ENCODE measurements at places on chromosomes 16 and 17. TPM values are rescaled to one million over a fixed set of nuclear protein-coding genes. Genes with fewer than 3 reads are reported as not detected.
A peak's percentile ranks its signal among the peaks of the same experiment; 100 is the strongest.

GRCh38 chr16:66617728-66618127, 13.2 kb downstream of the CMTM3 start:
- DNase-seq: no peak
- no peaks in the 10 kb centered on the region for H3K27me3 ChIP-seq
- peaks cover 19% of the 10 kb centered on the region for H3K36me3 ChIP-seq
- no peak overlapping the region for H3K27ac ChIP-seq
- H3K4me3 ChIP-seq: no peak overlapping the region

The CTRB2 gene
- 14.6 TPM for total RNA-seq

DNA sequence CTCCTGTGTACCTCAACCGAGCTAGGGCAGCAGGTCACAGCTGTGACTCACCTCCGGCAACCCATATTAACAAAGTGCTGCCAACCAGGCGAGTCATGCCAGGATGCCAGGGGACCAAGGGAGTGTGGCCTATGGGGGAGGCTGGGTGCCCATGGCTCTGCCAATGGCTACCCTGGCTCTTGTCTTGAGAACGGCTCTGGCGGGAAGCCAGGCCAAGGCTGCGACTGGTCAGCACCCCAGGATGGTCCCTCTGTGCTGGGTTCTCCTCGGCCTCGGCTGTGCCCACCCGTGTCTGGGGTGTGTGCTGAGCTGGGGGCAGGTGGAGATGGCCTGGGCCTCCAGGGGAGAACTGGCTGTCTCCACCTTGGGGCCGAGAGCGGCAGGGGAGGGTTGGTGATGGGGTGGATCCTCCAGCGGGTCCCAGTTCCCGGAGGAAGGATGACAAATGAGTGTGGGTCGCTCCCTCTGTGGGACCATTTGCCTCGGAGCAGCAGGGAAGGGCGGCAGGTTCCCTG, 75.8 kb downstream of the MRC2 start:
- peaks cover 18% of the 10 kb centered on the region for H3K4me1 ChIP-seq
- H3K27ac ChIP-seq: no peak overlapping the region
- H3K27me3 ChIP-seq: no peaks in the 10 kb centered on the region
- no peaks in the 10 kb centered on the region for H3K36me3 ChIP-seq
- no peak for DNase-seq

- H3K4me3 ChIP-seq: no peak overlapping the region
- no peaks in the 10 kb centered on the region for H3K27me3 ChIP-seq
- H3K36me3 ChIP-seq: no peaks in the 10 kb centered on the region
- H3K27ac ChIP-seq: no peak overlapping the region
Measured at GRCh38 chr16:47750371-47750770, 289.2 kb downstream of the PHKB start.

- no peaks in the 10 kb centered on the region for H3K4me1 ChIP-seq
- no peak overlapping the region for H3K4me3 ChIP-seq
- H3K27me3 ChIP-seq: no peaks in the 10 kb centered on the region
- no peak for DNase-seq
- H3K36me3 ChIP-seq: peaks cover 13% of the 10 kb centered on the region
Measured at GRCh38 chr17:41870097-41870496, 4.9 kb upstream of the KLHL11 start.

DNA sequence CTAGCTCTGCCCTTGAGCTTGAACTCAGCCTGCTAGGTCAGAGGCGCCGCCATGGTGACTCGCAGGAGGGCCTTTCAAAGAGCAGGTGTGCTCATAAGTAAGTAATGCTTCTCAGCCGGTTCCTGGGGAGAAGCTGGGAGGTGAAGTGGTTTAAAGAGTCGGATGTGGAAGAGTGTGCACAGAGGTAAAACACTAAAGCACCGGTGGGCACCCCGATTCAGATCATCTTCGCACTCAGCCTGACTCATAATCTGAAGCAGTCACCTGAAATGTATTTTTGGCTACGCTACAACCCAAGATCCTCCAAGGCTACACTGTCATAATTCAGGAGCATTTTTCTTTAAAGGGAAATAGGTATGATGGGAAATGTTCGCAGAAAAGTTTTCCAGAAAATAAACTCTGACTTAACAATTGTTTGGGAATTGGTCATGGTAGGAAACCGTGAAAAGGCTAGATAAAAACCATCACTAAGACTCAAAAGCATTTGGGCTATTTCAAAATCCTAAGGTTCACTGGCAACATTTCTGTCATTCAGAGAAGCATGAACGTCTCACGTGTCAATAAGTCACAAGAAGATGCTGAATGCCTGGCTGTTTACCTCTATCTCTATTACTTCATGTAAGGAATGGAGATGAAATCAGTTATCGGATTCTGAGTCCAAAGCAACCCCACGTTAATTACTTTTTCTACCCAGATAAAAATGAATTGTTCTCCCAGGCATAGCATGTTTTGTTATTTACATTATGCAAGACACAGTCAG, 17.8 kb downstream of the CDH8 start:
- H3K27ac ChIP-seq: no peak overlapping the region
- no peaks in the 10 kb centered on the region for H3K4me1 ChIP-seq
- H3K4me3 ChIP-seq: no peak overlapping the region
- no peaks in the 10 kb centered on the region for H3K36me3 ChIP-seq
- peak; percentile 28 for DNase-seq

DNA sequence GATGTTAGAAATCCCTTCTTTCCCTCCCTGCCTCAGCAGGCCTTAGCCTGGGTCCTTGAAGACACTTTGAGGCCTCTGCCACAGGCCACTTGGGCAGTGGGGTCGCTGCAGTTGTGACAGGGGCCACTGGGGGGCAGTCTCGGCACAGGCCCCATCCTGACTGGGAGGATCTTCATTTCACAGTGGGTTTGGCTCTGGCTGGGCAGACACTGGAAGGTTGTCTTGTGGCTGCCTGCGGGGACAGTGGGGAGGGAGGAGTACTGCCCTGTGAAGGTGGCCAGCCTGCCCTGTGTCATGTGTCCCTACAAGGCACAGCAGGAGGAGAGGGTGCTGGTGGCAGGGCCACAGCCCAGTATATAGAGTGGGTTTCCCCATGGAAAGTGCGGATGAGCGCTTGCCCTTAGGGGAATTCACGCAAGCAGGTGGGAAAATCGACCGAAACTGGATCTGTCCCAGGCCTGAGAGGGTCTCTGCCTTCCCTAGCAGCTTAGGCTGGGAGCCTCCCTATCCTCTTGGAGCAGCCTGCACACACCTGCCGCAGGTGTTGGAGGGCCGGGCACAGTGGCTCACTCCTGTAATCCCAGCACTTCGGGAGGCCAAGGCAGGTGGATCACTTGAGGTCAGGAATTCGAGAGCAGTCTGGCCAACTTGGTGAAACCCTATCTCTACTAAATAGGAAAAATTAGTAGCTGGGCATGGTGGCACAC, 28.8 kb downstream of the GINS2 start:
- no peaks in the 10 kb centered on the region for H3K4me1 ChIP-seq
- no peaks in the 10 kb centered on the region for H3K27me3 ChIP-seq
- DNase-seq: peak; percentile 67
- H3K4me3 ChIP-seq: no peak overlapping the region

- no peak overlapping the region for H3K27ac ChIP-seq
- H3K36me3 ChIP-seq: no peaks in the 10 kb centered on the region
- no peak for DNase-seq
- no peaks in the 10 kb centered on the region for H3K4me1 ChIP-seq
- H3K27me3 ChIP-seq: no peaks in the 10 kb centered on the region
Measured at GRCh38 chr17:54626146-54626703, 274.4 kb upstream of the TOM1L1 start.

- no peaks in the 10 kb centered on the region for H3K4me1 ChIP-seq
- no peaks in the 10 kb centered on the region for H3K27me3 ChIP-seq
- no peaks in the 10 kb centered on the region for H3K36me3 ChIP-seq
- no peak overlapping the region for H3K4me3 ChIP-seq
Measured at GRCh38 chr16:9050102-9050830, 41.2 kb upstream of the HAPSTR1 start.

The C16orf96 gene
- total RNA-seq: 0.37 TPM

The CTRB1 gene
- 6.5 TPM for total RNA-seq

DNA sequence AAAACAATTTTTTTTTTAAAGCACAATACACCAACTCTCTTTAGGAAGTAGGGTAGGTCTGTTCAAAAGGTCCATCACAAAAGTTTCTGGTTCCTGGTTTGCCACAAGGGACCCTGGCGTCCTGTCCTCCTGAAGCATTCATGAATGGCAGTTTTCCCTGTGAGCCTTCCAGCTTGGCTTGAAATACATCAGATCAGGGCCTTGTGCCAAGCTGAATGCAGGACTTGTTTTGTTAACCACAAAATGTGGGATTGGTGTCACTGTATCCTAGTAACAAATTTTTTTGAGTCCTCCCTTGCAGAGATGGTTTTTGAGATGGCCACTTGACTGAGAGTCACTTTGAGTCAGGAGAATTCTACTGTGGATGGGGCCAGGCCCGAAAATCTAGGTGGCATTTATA, 3.9 kb downstream of the GNAO1 start:
- H3K27ac ChIP-seq: no peak overlapping the region
- no peak overlapping the region for H3K4me3 ChIP-seq
- no peaks in the 10 kb centered on the region for H3K36me3 ChIP-seq
- no peaks in the 10 kb centered on the region for H3K27me3 ChIP-seq
- H3K4me1 ChIP-seq: peaks cover 14% of the 10 kb centered on the region

DNA sequence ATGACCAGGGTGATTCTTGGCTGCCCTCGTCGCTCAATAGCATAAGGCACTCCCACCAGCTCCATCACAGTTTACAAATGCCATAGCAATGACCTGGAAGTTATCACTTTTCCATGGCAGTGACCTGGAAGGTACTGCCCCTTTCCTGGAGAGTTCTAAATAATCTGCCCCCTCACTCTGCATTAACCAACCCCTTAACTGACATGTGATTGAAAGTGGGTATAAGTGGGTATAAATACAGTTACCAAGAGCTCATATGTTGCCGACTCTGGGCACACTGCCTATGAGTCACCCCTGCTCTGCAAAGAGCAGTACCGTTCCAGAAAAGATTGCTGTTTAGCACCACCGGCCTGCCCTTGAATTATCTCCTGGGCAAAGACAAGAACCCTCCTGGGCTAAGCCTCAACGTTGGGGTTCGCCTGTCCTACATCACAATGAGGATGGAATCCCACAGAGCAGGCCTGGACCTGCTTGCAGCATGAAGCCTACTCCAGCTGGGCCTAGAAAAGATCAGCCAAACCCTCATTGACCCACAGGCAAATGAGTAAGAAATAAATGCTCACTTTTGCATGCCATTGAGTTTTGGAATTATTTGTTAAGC, 95.2 kb upstream of the SEC14L1 start:
- no peaks in the 10 kb centered on the region for H3K27me3 ChIP-seq
- H3K4me3 ChIP-seq: no peak overlapping the region
- H3K36me3 ChIP-seq: no peaks in the 10 kb centered on the region
- no peak overlapping the region for H3K27ac ChIP-seq
- DNase-seq: no peak

DNA sequence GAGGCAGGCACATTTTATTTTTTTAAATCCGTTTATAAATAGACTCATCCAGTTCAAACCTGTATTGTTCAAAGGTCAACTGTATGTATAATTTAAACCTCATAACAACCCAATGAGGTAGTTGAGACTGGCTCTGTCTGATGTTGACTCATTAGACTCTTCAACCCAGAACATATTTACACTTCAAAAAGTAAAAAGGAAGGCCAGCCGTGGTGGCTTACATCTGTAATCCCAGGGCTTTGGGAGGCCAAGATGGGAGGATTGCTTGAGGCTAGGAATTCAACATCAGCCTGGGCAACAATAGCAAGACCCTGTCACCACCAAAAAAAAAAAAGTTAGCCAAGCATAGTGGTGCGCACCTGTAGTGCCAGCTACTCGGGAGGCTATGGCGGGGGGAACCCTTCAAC, 32.5 kb upstream of the DHRS7B start:
- H3K4me3 ChIP-seq: no peak overlapping the region
- no peak overlapping the region for H3K27ac ChIP-seq
- H3K36me3 ChIP-seq: no peaks in the 10 kb centered on the region
- no peaks in the 10 kb centered on the region for H3K27me3 ChIP-seq

- H3K36me3 ChIP-seq: no peaks in the 10 kb centered on the region
- peak; percentile 51 for DNase-seq
- no peaks in the 10 kb centered on the region for H3K27me3 ChIP-seq
- peak overlapping the region; percentile 93 for H3K27ac ChIP-seq
- H3K4me3 ChIP-seq: peak overlapping the region; percentile 65
- H3K4me1 ChIP-seq: peaks cover 27% of the 10 kb centered on the region
Measured at GRCh38 chr16:22189473-22190080, 16.5 kb upstream of the EEF2K start.

The IRX5 gene
- 30.2 TPM for total RNA-seq

The HSD17B2 gene
- total RNA-seq: 2.7 TPM

GRCh38 chr17:48144976-48145798, 37.6 kb downstream of the SNX11 start:
- DNase-seq: no peak
- no peak overlapping the region for H3K4me3 ChIP-seq
- H3K27ac ChIP-seq: no peak overlapping the region
- peaks cover 49% of the 10 kb centered on the region for H3K27me3 ChIP-seq
- H3K36me3 ChIP-seq: no peaks in the 10 kb centered on the region

The FADS6 gene
- not detected for total RNA-seq

DNA sequence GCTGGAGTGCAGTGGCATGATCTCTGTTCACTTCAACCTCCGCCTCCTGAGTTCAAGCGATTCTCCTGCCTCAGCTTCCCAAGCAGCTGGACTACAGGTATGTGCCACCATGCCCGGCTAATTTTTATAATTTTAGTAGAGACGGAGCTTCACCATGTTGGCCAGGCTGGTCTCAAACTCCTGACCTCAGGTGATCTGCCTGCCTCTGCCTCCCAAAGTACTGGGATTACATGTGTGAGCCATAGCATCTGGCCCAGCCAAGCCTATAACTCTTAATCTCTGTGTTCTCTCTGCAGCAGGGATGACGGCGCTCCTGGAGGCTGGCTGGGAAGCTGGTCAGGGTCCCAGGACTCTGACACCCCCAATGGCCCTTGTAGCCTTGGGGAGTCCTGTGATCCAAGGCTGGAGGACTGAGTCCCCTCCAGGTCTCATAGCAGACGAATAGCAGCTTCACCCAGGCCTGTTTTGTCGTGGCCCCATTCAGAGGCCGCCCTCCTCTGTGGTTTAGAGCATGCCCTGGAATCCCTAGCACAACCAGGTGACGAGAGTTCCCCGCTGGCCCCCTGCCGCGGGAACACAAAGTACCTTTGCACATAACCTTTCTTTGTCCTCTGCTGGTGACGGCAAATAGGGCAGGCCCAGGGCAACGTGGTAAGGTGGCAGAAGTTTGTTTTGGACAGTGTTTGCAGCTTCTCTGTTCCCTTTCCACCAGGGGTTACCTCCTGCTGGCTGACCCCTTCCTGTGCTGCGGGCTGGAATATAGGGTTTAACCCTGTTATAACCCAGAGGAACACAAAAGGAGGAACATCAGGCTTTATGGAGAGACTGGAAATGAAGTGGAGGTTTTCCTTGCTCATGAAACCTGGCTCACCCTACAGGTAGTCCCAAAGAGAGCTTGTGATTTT, 43.0 kb upstream of the TOB1 start:
- H3K27ac ChIP-seq: peak overlapping the region; percentile 86
- peak; percentile 60 for DNase-seq
- H3K27me3 ChIP-seq: no peaks in the 10 kb centered on the region
